ENCODE measurements at places on chromosomes 12 and 14.

DNA sequence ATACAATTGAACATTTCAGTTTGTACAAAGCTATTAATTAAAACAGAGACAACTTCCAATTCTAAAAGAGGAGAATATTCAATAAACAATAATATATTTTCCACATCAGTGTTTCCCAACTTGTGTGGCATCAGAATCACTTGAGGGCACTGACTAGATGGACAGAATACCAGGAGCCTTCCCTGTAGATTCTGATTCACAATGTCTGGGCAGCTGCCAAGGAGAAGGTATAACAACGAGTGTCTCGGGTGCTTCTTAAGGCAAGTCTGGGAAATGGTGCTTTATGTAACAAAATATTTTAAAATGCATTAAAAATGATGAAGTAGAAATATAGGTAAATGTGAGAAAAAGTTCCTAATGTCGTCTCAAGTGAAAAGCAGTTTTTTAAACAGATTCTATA is 26.2 kb downstream of the GALC start:
- DNase-seq = no peak

GRCh38 chr14:104867371-104868059 is 2.4 kb downstream of the CEP170B start:
- no peak for DNase-seq

DNA sequence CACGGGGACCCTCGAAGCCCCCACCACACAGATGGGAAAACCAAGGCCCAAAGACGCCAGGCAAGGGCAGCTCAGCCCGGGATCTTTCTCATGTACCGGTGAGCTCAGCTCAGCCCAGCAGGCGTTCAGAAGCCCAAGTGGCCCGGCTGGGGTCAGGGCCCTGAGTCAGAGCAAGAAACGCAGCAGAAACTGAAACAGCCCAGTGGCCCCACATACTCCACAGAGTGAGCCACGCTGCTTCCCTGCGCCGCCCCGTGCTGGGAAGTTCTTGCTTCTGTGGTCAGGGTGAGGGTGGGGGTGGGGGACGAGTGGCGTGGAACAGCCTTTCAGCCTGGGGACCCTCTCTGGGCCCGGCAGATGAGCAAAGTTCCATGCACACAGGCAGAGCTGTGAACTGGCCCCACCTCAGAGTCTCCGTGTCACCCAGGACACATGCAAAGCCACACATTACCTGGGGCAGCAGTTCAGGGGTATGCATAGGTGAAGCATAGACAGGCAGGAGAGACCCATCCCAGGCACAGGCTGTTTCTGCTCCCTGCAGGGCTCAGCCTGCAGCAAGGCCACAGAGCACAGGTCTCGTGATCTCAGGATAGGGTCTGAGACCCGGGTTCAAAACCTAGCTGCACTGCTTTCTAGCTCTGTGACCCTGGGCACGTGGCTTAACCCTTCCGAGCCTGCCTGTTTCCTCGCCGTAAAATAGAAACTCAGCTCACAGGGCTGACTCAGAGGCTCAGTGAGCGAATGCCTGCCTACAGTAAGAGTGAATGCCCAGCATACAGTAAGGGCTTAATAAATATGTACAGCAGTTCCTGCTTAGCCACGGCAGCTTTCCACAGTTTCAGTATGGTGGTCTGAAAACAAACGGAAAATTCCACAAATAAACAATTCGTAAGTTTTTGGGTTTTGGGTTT is 21.6 kb downstream of the NCOR2 start:
- DNase-seq = no peak

DNA sequence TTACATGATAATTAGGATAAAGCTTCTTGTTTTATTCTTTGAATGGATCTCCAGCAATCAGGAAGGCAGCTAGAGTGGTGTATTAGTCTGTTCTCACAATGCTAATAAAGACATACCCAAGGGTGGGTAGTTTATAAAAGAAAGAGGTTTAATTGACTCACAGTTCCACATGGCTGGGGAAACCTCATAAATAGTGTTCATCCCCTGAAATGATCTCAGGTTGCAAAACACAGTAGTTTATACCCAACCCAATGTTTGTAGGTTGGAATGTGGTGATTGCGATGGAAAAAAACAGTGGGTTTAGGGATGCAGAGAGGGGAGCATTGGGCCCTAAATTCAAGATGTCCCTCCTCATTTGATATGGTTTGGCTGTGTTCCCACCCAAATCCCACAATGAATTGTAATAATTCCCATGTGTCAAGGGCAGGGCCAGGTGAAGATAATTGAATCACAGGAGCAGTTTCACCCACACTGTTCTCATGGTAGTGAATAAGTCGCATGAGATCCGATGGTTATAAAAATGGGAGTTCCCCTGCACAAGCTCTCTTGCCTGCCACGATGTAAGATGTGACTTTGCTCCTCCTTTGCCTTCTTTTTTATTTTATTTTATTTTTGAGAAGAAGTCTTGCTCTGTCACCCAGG is 11.5 kb downstream of the MUCL1 start:
- DNase-seq = no peak

DNA sequence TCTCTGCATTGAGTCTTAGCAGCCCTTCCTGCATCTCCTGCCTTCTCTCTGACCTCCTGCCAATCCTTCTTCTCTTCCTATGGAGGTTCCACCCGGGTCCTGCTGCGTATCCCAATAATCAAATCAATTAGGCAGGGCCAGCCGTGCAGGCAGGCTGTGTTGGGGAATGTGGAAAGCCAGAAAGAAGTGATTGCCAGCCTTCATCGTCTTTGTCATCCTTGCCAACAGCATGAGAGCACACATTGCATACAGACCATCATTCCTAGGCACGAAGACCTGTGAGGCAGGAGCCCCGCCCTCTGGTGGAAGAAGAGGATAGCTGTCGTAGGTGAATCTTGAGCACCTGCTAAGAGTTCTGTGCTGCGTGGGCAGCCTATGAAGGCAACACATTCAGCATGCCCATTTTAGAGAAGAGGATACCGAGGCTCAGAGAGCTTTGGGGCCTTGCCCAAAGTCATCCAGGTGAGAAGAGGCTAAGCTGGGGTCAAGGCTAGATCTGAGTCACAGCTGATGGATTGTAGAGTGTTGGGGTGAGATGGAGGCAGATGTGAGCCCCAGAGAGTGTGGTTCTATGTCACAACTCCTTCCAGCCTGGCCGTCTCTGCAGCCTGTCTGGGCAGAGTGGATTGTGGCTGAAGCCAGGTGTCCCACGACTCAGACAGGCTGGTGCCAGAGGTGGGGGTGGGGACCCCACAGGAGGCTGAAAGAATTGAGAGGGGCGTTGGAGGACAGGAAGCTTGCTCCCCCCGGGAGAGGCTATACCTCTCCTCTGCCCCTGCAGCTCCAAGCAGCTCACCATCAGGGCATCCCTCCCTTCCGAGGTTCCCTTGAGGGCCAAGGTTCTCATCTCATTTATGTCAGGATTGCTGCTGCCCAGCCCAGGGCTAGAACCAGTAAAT is 12.7 kb downstream of the C14orf132 start:
- no peak for DNase-seq

DNA sequence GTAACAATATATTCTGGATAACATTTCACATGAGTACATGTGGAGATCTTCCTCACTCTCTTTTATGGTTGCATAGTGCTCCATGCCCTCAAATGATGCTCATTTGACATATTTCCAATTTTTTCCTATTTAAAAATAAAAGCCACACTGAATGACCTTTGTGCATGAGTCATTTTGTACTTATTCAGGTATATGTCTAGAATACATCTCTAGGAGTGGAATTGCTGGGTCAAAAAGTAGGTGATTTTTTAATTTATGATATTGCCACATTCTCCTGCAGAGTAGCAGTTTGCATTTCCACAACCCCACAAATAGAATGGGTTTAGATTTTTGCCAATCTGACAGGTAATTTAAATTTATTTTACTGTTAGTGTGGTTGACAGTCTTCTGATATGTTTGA is 104.8 kb downstream of the RPAP3 start:
- no peak for DNase-seq

DNA sequence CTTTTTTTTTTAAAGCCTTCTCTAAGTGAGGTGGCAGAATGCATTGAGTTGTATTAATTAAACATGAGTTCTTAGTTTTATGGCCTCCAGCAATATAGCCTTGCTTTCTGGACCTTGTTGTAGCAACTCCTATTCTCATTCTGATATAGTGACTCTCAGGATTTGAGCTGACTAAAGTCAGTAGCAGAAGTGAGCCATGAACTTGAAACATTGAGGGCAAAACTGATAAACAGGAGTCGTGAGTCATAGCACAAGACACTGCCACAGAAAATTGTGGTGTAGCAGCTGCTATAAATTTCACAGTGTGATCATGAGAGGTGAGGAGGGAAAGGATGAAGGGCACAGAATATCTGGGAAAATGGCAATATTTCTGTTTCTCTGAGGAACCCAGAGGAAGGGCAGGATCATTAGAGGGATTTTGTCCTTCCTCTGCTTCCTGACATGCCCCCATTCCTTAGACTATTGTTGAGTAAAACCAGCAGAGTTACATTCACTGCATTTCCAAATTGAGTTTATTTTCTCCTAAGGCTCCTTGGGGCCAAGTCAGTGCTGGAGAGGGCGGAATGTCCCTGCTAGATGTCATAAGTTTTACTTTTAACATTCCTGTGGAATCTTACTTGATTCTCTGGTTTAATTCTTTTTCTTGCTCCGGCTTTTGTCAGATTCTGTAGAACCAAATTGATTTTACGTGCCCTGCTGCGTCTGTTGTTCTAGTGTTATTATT is 7.5 kb downstream of the KLRG1 start:
- DNase-seq = no peak

GRCh38 chr14:23379366-23380196 is 2.7 kb downstream of the CMTM5 start:
- no peak for DNase-seq

GRCh38 chr14:75155169-75155568 is 21.2 kb downstream of the TMED10 start:
- DNase-seq = no peak

DNA sequence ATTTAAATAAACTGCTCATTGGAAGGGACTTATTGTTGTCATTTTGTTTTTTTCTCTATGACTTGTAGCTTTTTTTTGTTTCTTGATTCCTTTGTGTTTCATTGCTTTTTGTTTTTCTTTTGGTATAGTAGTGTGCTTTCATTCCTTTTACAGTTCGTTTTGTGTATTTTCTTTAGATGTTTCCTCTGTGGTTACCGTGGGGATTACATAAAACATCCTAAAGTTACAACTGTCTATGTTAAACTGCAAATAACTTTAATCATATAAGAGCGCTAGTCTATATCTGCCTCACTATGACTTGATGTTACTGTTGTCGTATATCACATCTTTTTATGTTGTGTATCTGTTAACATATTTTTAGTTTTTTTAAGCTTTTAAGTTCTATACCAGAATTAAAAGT is 86.9 kb downstream of the ATF7IP start:
- DNase-seq = no peak

GRCh38 chr14:64755781-64756221 is 51.6 kb downstream of the PLEKHG3 start:
- no peak for DNase-seq

- no peak for DNase-seq
Measured at GRCh38 chr12:105078712-105079570, 5.3 kb downstream of the ALDH1L2 start.

DNA sequence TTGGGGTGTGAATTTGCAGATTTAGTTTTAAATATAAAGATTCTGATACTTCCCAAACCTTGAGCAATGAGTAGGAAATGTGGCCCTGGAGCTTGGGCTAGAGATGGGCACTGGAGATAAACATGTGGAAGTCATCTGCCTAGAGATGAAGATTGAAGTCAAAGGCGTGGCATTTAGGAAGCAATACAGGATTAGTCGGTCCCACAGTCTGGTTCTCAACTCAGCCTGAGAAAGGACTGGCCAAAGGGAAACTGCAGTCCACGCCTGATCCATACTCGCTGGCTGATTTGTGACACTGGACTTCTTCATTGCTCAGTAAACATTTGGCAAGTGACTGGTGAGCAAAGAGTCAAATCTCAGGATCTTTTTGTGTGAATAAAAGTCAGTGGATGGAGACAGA is 268.2 kb upstream of the ATP2B1 start:
- no peak for DNase-seq

DNA sequence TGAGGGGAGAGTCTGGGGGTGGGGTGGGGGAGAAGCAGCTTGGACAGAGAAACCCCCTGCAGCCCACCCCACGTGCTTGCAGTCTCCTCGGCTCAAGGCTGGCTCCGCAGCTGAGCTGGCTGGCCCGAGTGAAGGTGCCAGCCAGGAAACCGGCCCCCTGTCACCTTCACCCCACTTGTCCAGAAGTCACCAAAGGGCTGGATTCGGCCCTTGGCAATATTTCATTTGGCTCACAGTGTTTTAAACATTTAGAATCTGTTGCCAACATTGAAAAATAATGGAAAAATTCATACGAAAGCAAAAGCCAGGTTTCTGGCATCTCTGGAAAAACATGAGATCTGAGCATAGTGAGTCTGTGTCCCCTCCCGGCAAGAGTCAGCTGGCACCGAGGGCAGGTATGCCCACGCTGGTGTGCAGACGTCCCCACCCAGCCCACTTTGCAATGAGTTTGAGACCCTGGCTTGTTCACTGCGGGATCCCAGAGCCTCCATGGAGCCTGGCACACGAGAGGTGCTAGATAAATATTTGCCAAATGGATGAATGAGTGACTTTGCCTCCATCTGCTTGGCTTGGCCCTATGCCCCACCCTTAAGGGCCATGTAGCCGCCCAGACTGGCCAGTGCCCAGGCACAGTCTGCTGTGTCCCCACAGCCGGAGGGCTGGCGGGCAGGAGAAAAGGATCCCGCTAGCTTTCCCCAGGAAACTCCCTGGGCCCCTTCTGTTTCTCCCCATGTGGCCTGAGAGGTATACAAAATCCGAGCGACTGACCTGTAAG is 18.2 kb downstream of the MSI1 start:
- DNase-seq = no peak

- no peak for DNase-seq
Measured at GRCh38 chr12:54413284-54414190, 5.5 kb downstream of the ITGA5 start.

GRCh38 chr12:54975272-54975671 is 9.3 kb downstream of the TESPA1 start:
- no peak for DNase-seq

- no peak for DNase-seq
Measured at GRCh38 chr14:33809396-33809981, 141.4 kb downstream of the EGLN3 start.

DNA sequence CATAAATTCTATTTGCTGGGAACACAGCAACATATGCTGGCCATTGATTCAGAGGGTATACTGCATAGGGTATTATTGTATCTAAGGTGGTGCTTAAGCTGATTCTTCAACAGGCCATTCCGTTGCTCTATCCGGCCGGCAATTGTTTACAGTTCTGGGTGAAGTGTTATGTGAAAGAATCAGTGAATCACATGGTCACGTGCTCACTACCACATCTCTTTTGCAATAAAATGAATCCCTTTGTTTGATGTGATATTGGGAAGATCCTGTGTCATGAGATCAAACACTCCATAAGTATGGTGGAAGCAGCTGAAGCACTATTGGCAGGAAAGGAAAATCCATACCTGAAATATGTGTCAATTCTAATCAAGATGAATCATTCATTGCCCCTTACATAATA is 7.6 kb upstream of the USP15 start:
- no peak for DNase-seq

- no peak for DNase-seq
Measured at GRCh38 chr14:102541771-102542170, 32.2 kb upstream of the ANKRD9 start.

GRCh38 chr12:69897744-69898143 is 72.7 kb downstream of the MYRFL start:
- no peak for DNase-seq

GRCh38 chr14:61262082-61262481 is 19.1 kb downstream of the TMEM30B start:
- no peak for DNase-seq

GRCh38 chr12:49026678-49027480 is 8.3 kb upstream of the PRKAG1 start:
- no peak for DNase-seq

GRCh38 chr12:58529114-58529665 is 391.1 kb downstream of the LRIG3 start:
- no peak for DNase-seq
